Cardiac muscle cell (in vitro differentiated cells and primary cell): ENCODE measurements at places on chromosomes 16 and 17. TPM values are rescaled to one million over a fixed set of nuclear protein-coding genes. Genes with fewer than 3 reads are reported as not detected.

The PYDC1 gene
- total RNA-seq: not detected in 2 replicates

The FA2H gene
- 0.15 and 0.18 TPM in 2 replicates for total RNA-seq

The ZNF205 gene
- 26.7 and 37.3 TPM in 2 replicates for total RNA-seq

The ATF7IP2 gene
- 26.0 and 29.6 TPM in 2 replicates for total RNA-seq

The SRCIN1 gene
- total RNA-seq: 5.2 and 10.8 TPM in 2 replicates

The NPIPB6 gene
- total RNA-seq: 1.1 and 4.9 TPM in 2 replicates

The KCTD13 gene
- total RNA-seq: 17.6 and 22.1 TPM in 2 replicates

The RCVRN gene
- 0.06 TPM in 1 of 2 replicates, not detected in the other for total RNA-seq

The C16orf46 gene
- 0.60 and 1.9 TPM in 2 replicates for total RNA-seq

The GUCY2D gene
- 1.1 TPM in 1 of 2 replicates, not detected in the other for total RNA-seq

GRCh38 chr16:86928523-86929011 is 350.2 kb downstream of the FOXL1 start:
- peak; percentile 39 for DNase-seq

DNA sequence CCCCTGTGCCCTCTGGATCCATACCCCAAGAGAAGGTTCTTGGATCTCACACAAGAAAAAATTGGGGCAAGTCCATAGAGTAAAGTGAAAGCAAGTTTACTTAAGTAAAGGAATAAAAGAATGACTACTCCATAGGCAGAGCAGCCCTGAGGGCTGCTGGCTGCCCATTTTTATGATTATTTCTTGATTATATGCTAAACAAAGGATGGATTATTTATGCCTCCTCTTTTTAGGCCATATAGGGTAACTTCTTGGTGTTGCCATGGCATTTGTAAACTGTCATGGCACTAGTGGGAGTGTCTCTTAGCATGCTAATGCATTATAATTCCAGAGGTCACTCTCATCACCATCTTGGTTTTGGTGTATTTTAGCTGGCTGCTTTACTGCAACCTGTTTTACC is 70.8 kb downstream of the NLK start:
- no peak for DNase-seq

GRCh38 chr17:38436386-38436785 is 8.1 kb downstream of the ARHGAP23 start:
- DNase-seq: no peak

GRCh38 chr16:2686912-2687507 is 4.7 kb downstream of the KCTD5 start:
- DNase-seq: no peak

- DNase-seq: peak; percentile 42
Observed at GRCh38 chr17:4162775-4163466, 19.9 kb downstream of the CYB5D2 start.

- DNase-seq: peak; percentile 96
Observed at GRCh38 chr16:54930005-54930868, at the start of gene IRX5. TSS of gene IRX5 (plus strand) at chr16:54930865. CDS start at chr16:54931199, 334 bp downstream.

- DNase-seq: peak; percentile 66
Observed at GRCh38 chr17:65696739-65697394, 135.4 kb upstream of the AXIN2 start.

DNA sequence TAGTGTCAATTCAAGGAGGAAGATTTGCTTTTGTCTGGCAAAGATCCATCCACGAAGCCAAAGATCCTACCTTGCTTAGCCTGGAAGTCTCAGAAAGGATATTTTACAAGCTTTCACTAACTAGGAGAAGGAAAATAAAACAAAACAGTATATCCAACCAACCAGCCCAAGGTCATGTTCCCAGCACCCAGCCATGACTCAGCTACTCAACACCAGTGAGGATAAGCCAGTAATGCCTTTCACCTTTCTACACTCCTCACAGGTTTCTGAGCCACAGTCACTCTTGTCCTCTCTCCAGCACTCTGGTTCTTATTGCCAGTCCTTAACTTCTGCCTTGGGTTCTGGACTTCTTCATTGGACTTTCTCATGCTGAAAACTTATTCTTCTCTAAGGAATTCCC is 116.2 kb downstream of the CDH11 start:
- DNase-seq: no peak

DNA sequence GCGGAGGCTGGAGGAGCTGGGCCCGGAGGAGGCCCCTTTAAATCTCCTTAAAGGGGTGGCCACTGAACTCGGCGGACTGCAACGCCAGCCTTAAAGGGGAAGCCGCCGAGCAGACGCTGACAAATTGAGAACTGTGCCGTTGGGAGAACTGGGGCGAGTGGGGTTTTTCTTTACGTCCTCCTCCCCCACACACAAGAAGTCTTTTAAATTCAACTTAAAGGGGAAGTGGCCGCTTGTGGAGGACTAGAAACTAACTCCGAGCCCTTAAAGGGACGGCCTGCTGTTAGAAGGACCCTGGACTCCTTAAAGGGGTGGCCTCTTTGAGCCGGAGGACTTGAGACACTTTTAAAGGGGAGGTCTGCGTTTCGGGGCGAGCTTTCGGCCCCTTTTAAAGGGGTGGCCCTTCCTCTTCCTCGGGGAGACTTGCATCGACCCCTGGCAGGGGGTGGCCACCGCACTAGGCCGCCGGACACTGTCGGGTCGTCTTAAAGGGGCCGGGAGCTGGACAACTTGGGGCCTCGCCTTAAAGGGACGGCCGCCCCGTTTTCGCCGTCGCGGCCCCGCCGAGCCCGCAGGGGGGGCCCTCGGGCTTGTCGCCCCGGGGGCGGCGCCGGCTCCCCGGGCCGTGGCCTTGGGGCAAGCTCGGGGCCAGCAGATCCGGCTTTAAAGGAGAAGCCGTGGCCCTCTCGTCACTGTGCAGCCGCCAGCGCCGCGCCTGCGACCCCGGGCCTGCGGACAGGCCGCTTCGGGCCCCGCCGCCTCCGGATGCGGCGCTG is 688 bp downstream of the FBRS start:
- DNase-seq: peak; percentile 99

GRCh38 chr17:64781810-64782555 is 119.9 kb upstream of the SMURF2 start:
- no peak for DNase-seq

GRCh38 chr17:49656247-49656646 is 21.6 kb downstream of the SPOP start:
- no peak for DNase-seq

- DNase-seq: no peak
Observed at GRCh38 chr16:23821875-23822688, 13.7 kb upstream of the PRKCB start.

- no peak for DNase-seq
Observed at GRCh38 chr17:73582359-73582758, 61.9 kb downstream of the SDK2 start.

DNA sequence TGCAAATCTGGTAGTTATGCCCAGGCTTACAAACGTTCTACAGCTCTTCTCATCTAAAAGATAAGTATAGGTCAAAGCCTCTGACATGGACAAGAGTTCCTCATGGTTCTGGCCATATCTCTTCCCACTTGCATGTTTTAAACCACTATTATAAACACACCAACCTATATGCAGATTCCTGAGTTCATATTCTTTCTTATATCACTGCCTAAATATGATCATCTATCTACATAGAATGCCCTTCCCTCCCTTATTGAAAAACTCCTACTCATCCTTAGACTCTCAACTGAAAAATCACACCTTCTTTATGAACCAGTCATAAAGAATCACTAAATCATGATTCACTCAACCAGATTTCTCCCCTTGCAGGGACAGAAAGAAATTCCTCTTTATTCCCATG is 128.2 kb downstream of the CEP112 start:
- DNase-seq: no peak

DNA sequence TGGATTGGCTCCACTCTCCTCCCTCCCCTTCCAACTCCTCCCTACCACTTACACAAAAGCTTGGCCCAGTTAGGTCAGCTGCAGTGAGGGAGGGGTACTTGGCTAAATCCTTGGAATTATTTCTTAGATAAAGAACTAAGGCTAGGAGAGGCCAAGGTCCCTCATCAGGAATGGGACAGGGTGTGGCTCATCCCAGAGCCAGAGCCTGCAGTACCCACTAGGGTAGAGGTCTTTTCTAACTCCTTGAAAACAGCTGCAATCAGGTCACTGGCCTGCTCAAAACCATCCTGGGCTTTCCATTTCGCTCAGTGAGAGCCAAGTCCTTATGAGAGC is 1.9 kb upstream of the SLC46A1 start:
- DNase-seq: no peak

DNA sequence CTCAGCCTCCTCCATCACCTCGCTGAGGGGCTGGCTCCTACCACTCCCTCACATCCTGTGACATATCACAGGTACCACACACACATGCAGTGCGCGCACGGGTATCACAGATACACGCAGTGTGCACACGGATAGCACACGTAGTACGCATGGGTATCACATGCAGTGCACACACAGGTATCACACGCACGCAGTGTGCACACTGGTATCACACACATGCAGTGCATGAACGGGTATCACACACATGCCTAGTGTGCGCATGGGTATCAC is 30.1 kb downstream of the ACSF3 start:
- no peak for DNase-seq

DNA sequence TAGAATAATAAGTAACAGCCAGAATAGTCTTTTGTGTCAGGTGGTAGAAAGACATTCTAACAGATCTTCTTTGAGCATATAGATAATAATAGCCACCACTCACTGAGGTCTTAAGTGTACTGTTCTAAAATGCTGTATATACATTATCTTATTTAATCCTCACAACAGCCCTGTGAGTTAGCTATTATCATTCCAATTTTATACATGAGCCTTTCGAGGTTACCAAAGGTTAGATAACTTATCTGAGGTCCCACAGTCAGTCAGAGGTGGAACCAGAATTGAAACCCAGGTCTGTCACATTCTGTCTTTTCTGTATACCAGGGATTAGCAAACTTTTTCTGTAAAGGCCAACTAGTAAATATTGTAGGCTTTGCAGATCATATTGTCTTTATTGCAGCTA is 23.2 kb downstream of the REXO5 start:
- no peak for DNase-seq

DNA sequence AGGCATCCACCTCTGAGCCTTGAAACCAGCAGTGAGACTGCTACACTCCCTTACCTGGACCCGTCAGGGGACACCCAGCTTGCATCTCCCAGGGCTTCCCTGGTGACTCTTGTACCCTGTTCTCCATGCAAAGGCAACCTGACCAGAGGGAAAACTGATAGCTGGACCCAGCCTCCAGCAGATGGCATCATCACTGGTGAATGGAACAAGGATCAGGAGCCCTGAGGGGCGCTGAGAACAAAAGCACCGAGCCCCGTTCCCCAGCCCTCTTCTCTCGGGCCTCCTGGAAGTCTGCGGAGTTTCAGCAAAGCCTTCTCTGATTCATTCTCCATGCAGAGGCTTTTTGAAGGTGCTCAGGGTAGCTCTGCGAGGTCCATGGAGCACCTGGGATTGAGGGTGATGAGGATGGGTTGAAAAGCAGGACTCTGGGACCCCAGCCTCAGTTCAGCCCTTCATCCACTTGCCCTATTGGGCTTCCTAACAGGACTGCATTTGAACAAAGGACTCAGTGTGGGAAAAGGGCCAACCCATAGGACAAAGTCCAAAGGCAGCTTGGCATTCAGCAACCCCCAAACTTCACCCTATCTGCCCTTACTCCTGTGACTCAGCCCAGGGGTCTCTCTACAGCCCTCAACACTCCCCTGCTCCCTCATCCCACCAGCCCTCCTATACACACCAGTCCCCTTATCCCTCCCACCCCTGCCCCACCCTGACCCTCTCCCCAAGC is 45.0 kb upstream of the LHX1 start:
- no peak for DNase-seq

GRCh38 chr17:61926826-61927207 is 965 bp downstream of the INTS2 start:
- DNase-seq: no peak

DNA sequence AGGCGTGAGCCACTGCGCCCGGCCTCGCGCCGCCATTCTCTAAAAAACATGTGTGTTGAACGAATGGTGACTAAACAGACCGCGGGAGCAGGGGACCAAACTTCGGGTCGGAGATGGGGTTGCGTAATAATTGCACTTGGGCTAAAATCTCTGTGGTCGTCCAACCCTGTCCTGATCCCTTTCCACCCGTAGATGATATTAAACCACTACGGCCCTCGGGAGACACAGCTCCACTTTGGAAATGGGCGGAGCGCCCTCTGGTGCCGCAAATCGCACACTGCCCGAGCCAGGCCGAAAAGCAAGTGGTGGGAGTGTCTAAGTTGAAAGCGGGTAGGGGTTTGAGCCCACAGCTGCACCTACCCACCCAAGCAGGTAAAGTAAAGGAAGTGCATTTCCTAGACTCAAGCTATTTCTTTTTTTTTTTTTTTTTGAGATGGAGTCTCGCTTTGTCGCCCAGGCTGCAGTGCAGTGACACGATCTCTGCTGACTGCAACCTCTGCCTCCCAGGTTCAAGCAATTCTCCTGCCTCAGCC is 17.0 kb downstream of the CAVIN1 start:
- peak; percentile 86 for DNase-seq

DNA sequence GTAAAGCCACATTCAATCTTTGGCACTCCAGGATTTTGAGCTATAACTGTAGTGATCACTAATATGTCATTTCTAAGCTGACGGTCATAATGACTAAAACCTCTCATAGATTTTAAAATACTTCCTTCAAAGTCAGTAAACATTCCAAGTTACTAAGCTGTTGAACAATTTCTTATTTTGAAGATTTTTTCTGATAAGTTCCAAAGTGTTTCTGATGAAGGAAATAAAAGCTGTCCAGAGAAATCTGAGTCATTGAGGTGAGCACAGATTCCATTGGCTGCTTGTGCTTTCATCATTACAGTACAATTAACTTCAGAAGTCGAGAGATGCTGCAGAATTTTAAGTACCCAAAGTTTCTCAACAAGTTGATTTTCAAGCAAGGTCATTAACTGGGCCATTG is 23.9 kb downstream of the NLRC5 start:
- peak; percentile 33 for DNase-seq

DNA sequence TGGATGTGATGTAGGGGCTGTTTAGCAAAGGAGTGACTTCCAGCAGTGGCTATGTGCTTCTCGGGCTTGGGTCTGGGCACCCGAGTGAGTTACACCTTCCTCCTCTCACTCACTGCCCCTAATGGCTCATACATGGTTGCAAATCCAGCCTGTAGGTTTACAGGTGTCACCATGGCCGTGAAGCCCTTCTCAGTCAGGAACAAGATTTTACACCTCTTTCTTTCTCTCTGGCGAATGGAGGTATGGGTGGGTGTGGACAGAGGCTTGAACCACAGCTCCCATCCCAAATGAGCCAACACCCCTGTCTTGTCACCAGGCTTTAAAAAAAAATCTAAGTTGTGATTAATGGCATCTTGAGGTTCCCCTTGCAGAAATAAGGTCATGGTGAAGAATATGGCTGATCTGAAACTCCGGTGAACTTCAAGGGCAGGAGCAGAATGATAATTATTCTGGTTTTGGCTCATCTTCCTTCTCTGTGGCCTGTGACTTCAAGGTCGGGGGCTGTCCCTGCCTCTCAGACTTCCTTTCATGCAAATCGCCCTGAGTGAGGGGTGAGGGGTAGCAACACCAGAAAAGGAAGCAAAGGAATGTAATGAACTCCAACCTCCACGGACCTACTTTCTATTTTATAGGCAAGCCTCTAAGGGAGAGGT is 331.2 kb downstream of the MAF start:
- no peak for DNase-seq
